ENCODE measurements at places on chromosomes 13 and 19.

DNA sequence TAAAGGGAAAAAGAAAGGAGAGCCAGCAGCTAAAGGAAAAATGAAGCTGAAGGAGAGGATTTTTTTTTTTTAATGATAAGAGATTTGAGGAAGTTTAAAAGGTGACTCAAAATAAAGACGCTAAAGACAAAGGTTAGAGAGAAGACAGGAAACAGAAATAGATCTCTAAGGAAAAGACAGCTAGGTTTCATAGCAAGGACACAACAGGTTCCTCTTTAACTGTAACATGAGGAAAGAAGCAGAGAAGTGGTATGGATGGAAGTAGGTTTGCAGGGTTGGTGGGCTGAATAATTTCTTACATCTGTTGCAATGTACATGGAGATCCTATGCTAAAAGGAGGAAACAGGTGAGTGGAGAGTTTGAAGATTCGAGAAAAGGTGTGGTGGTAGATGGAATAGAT, 107.5 kb downstream of the MYCBP2 start:
- no peak for DNase-seq

- no peak for DNase-seq
Measured at GRCh38 chr13:78491978-78492377, 111.4 kb downstream of the POU4F1 start.

- peak; percentile 65 for DNase-seq
Measured at GRCh38 chr13:45367358-45367757, 26.4 kb upstream of the TPT1 start.

- DNase-seq: no peak
Measured at GRCh38 chr13:41460930-41461329, 3.6 kb downstream of the RGCC start.

DNA sequence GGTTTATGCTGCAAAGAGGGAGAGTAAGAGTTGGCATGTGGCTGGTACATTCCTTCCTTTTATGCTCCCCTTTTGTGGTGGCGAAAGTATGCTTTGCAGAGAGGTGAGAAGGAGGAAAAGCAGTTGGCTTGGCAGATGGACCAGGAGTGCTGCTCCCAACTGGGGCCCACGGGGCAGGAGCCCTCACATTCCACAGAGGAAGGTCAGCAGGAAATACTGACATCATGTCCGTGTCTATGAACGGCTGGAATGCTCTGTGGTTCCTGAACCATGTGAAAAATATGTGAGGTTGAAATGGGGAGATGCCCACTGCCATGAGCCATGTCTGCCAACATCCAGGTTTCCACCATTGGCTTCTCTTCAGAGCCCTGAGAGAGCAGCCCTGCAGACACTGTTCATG, 33.3 kb upstream of the GAS6 start:
- peak; percentile 84 for DNase-seq

GRCh38 chr13:113816254-113816929, 47.5 kb downstream of the GAS6 start:
- DNase-seq: no peak

- no peak for DNase-seq
Measured at GRCh38 chr19:58586133-58586765, 13.1 kb upstream of the MZF1 start.

DNA sequence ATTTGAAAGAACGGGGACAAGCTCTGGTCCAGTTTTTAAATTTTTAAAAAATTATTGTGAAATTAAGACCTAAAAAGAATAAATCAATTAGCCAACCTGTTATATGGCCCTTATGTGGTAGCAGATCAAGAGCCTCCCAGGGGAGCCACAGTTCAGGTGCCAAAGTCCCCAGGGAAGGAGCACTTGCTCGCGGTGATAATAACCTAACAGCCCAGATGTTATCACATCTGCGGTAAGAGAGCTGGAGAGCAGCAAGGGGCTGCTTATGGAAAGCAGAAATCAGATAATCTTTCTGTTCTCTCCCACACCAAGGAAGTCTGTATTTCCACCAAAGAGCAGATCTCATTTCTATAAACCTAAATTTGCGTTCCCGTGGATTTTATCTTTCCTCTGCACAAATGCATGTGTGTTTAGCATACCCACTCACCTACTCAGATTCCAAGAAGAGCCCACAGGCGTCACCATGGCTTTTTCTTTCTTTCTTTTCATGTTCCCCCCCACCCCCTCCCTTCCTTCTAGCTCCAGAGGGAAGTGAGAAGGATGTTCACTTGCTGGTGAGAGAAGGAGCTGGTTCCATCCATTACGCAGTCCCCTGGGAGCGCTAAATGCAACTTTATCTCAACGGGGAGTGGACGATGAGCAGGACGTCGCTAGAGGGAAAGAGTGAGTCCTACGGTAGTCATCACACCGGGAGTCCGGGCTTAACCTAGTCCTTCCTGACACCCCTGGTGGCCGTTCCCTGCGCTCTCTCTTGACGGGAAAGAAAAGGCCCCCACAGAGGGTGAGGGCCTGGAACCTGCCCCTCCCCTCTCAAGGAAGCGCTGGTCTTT, 1.6 kb upstream of the POU4F1 start:
- DNase-seq: no peak

GRCh38 chr13:44274771-44275205, 98.8 kb upstream of the SERP2 start:
- DNase-seq: peak; percentile 59

GRCh38 chr13:109782066-109782822, 4.1 kb downstream of the IRS2 start:
- DNase-seq: no peak

DNA sequence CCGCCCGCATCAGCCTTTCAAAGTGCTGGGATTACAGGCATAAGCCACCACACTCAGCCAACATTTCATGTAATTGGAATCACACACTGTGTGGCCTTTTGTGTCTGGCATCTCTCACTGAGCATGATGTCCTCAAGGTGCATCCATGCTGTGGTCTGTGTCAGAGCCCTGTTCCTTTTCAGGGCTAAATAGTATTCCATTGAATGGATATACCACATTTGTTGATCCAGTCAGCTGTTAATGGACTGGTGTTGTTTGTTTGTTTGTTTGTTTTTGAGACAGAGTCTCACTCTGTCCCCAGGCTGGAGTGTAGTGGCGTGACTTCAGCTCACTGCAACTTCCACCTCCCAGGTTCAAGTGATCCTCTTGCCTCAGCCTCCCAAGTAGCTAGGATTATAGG, 17.9 kb downstream of the ATCAY start:
- no peak for DNase-seq

- DNase-seq: no peak
Measured at GRCh38 chr13:42153199-42154113, 105.0 kb downstream of the DGKH start.

GRCh38 chr19:29923653-29924052, 18.4 kb upstream of the URI1 start:
- DNase-seq: peak; percentile 22

DNA sequence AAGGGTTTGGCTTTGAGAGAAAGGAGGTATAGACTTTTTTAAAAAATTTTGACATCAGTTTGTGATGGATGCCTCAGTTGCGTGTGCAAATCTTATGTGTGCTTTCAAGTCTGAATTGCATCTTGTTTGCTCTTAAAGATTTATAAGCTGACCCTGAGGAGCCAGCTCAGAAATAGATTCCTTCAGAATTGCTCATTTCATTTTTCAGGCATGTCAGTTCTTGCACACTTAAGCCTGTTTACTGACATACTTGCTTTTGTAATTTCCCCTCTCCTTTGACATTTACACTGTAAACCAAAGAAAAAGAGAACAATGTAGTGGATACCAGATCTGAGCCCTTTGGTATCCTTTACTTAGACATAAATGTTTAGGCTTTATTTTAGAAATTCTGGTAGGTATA, 87.6 kb downstream of the RNF17 start:
- DNase-seq: peak; percentile 63

DNA sequence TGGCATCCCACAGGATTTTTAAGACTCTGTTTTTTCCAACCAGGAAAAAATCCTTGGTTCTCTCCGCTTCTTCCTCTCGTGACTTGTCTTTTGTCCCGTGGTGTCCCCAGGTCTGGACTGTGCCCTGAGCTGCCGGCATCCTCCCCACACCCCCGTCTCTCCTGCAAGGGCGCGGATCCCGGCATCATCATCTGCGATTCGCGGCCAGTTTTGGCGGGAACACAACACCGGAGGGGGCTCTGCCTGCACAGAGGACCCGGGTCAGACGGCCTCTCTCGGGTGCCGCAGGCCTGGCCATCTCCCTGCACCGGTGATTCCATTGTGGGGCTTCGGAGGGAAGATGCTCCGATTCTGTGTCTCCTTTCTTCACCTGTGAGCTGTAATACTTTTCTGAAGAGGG, 18.8 kb upstream of the GAS6 start:
- DNase-seq: no peak

GRCh38 chr19:31461814-31462539, 112.7 kb upstream of the TSHZ3 start:
- peak; percentile 89 for DNase-seq

- DNase-seq: no peak
Measured at GRCh38 chr19:16611121-16611520, 16.9 kb downstream of the MED26 start.

DNA sequence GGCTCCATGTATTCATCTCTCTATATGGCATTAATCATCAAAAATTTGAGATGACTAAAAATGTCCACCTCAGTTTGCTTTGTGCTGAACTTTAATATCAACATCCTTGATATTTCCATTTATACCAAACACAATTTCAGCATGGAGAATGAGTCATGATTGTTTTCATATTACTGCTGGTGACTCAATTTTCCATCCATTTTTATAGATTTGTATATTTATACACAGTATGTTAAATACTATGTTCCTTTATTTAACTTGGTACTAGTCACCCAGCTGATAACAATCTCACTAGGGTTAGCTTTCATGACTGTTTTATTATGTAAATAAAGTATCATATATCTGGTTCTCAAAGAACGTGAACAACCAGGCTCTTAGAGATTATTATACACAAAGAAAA, 1255.1 kb downstream of the SLITRK1 start:
- peak; percentile 11 for DNase-seq

DNA sequence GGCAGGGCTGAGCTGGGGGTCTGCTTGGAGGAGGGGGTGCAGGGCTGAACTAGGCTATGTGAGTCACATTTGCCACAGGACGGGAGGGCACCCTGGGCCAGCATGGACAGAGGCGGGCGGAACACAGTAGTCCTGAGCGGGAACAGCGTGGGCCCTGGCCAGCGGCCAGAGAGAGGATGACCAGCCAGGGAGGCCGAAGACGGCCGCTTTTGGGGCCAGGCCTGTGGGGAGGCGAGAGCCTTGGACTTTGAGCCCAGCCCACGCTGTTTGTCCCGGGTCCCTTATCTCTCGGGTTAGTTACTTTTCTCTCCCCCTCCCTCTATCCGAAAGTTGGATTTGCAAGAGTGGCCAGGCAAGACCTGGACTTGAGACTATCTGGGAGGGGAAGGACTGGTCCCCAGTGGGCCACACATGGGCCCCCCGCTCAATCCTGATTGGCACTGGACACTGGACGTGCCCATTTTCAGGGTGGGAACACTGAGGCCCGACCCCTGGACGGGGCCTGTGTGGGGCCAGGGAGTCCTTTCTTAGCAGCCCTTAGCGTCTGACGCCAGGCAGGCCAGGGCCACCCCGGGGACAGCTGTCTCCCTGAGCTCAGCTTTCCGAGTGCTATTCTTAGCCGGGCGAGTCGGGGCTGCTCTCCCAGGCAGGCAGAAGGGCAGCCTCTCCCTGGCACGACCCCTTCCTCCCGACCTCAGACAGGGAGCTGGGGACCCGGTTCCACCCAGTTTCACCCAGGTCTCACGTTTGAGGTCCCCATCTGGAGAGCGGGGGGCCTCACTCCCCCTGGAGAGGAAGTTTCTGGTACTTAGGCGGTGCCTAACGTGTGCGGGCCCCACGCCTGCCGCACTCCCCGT, 833 bp downstream of the GAMT start:
- DNase-seq: no peak

DNA sequence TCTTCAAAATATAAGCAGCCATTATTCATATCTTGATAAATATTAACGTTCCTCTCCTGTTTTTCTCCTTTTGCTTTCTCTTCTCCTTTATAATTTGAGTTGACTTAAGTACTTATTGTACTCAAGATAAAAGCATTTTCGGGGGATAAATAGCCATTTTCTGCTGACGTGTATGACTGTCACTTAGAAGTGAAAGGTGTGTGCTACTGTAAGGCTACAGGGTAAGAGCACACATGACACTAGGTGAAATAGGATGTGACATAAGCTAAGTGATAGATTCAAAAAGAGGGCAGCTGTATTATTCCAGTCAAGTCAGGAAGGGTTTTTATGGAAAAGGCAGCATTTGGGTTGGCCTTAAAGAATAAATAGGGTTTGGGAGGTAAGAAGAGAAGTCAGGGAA, 128.5 kb downstream of the GPC6 start:
- no peak for DNase-seq

- DNase-seq: no peak
Measured at GRCh38 chr13:66543780-66544179, 686.4 kb downstream of the PCDH9 start.

DNA sequence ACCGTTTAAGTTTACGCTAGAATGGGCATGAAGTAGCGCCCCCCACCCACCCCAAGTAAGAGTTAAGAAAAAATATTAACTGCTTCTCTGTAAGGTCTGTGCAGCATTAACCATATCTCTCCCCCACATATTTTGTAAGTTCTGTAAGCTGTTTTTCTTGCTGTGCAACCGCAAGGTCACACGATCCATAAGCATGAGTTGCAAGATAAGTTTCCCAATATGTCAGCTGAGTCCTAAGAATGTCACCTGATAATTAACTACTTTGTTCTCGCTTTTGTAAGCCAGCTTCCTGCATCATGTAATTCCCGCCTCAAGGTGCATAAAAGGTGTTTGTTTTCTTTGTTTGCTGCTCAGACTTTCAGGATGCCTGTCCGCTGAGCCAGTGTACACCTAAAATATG, 187.0 kb downstream of the MYO16 start:
- peak; percentile 83 for DNase-seq

DNA sequence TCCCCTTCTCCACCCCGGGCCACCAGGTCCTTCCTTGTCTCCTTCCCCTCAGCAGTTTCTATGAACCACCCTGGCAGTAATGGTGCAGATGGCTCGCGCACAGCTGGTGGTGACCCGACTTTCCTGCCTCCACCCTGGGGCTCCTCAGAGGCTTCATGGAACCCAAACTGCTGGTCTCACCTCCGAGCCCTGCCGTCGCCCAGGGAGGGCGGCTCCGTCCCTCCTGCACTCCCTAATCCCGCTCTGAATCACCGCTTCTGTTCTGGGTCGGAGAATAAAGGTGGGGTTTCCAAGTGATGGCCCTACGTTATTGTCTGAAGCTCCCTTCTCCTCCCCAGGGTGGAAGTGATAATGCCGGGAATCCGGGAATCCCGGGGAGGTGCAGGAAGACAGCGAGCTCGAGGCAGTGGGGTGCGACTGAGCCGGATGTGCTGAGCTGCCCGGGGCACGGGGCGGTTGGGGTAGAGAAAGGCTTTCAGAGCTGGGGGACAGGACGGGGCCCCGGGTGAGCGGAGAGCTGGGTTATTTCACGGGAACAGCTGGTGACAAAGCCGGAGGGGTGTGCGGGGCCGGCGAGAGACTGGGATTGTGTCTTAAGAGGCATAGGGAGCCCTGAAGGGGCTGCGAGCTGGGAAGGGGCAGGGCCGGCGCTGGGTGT, 711 bp downstream of the FUT2 start:
- DNase-seq: no peak

GRCh38 chr19:3324405-3324856, 42.0 kb upstream of the NFIC start:
- DNase-seq: peak; percentile 25

Measured in fibroblast of villous mesenchyme (primary cell).